ENCODE measurements at places on chromosomes 3 and 15.
A peak's percentile ranks its signal among the peaks of the same experiment; 100 is the strongest.

DNA sequence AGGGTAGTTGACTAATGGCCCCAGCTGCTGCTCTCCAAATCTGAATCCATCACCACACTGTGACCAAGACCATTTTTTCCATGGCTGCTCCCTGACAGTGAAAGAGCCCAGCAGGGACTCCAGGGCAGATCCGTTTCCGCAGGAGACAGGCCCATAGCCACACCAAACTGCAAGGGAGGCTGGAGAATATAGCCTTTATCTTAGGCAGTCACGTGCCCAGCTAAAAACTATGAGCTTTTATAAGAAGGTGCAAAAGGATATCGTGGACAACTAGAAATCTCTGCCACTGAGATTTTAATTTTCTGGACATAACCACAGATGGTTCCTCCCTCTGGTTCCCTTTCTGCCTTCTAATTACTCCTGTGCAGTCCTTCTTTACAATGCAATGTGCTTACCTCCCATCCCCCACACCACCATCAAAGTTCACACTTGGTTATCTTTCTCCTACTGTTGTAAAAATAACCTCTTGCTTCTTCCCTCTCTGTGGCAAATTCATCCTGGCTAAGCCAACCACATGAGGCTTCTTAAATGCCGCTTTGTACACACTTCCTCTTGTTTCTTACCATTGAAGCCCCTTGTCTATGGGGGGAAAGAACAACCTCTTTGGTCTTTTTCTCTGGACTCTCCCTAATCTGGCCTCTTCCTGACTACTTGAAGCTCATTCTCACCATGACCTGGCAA, 233.7 kb downstream of the SHQ1 start:
- no peak for DNase-seq

DNA sequence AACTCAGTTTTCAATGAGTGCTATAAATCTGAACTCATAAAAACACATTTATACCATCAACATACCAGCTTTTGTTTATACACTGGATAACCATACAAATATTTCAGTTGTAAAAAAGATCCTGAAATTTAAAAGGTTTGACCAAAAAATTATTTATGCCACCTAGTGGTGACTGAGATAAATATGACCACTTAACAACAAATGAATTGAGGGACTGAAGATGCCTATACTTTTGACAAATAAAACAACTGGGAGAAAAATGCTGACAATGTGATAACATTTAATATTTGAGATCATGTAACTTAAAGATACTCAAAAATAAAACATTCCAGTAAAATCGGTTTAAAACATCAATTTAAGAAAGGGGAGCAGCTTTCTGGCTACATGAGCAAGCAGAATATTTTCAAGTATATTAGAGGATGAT, 30.4 kb downstream of the ATG3 start:
- DNase-seq = peak; percentile 6

- DNase-seq = no peak
Observed at GRCh38 chr3:181712553-181713279, 991 bp downstream of the SOX2 start.

- no peak for DNase-seq
Observed at GRCh38 chr3:151135541-151136337, 50.3 kb downstream of the MED12L start.

- no peak for DNase-seq
Observed at GRCh38 chr3:61637088-61638051, 76.0 kb downstream of the PTPRG start.

DNA sequence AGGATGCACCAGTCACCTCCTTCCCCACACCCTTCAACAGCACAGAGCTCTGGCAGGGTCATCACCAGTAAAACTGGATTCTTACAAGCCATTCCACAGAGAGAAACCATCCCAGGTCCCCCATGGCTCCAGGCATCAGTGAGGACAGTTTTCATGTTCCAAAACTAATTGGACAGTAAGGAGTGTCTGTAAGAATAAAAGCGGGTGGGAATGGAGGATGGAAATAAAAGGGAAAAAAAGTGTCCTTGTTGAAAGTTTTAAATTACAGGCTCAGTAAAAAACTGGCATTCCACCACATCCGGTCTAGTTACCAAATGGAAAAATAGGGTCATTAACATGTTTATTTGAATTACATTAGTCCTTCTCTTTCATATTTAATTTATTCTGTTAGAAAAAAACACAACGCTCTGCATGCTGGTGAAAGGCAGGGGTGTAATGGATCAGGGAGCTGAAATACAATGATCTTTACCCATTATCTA, 117.4 kb downstream of the TIGIT start:
- no peak for DNase-seq

- DNase-seq = no peak
Observed at GRCh38 chr15:28131946-28132345, 32.8 kb upstream of the OCA2 start.

DNA sequence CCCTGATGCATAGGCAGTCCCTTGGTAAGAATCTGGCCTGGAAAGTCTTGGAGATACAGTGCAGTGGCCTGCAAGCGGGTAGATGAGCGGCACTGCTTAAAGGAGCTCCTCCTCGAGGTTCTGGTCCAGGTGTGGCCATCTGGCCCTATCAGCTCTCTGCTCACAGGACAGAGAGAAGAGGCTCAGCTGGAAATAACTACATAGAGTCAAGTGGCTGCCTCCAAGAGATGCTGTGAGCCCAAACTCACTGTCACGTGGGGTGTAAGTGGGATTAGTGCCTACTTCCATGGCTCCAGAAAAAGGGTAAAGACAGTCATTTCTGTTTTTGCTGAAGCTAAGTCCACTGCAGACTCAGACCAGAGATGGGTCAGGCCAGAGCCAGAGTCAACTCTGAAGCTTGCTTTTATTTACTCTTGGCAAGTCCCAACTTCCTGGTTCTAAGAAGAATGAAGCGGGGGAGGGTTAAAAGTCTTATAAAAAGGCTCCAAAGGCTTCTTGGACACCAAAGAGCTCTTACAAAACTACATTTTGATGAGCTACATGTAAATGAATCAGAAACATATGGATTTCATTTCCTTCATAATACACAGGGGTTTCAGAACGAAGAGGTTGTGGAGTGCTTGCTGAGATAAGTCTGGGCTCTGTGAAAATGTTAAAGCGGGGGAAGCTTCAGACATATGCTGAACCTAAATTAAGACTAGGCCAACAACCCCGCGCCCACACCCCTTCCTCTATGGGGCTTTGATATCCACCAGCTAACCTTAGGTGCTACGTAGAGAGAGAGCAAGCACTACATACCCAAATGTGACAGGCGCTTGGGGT, 77.1 kb downstream of the PDZRN3 start:
- peak; percentile 82 for DNase-seq

DNA sequence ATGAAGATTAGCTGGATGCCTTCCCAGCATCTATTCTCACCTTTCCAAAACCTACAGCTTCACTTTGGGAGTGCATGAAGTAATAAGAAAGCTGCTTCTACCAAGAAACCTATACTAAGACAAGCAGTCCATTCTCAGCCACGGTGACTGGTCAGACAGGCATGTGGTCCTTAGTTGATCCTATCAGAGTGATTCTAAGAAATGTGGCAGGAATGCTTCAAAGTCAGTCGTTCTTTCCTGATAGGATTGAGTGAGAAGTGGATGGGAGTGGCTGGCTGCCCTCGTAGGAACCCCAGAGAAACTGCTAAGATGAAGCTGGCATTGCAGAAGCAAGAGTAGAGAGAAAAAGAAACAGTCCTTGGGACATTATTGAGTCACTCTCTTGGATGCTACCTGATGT, 16.6 kb downstream of the FOXB1 start:
- no peak for DNase-seq

DNA sequence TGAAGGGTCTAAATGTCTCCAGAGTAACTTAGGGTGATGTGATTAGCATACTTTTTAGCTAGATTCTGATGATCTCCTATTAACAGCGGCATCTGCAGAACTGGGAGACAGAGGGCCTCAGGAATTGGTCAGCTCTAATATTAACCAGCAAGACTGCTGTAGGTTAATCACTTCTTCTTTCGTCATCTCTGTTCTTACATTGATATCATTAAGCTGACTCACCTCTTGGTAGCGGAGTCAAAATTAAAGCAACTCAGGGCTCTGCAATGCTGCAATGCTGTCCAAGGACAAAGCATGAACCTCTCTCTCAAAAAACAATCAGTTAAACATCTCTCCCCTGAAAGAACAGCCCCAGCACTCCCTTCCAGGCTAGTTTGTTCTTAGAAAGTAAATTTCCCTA, 57.5 kb upstream of the TRA2B start:
- DNase-seq = peak; percentile 55

DNA sequence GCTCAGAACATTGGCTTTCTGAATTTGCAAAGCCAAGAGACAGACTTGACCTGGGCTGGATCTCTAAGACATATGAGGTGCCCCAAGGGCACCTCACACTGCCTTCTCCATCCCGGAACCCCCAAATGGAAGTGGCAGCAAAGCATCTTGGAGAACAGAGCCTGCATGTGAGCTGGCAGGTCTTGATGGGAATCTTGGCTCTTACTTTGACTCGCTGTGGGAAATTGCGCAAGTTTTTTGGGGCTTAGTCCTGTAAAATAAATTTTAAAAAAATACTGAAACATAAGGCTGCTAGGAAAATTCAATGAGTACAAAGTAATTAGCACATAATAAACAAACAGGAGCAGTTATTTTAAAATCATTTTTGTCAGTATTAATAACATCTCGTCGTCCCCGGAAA, 13.7 kb upstream of the SEC22A start:
- DNase-seq = no peak

DNA sequence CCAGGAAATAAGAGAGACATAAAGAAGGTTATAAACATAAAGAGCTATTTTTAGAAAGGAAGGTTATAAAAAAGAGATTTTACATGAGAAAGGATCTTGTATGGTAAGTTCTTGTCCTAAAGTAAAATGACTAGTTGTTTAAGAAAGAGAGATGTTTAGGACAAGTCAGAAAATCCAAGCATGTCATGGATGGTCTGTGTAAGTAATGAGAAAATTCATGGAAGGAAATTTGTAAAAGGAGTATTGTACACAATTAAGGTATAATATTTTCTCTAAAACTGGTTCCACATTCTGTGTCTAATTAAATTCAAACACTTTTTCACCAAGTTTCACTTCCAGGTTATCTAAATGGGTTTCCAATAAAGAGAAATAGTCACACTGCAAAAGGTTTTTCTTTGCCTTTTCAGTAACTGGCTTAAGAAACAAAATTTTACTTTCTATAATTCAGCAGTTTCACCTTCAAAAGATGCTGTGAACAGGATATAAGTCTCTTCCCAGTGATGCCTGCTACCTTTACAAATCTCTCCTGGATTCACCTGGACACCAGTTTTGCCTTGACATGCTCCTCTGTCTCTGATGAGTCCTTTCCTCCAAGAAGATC, 455.7 kb downstream of the ZIC1 start:
- no peak for DNase-seq

- no peak for DNase-seq
Observed at GRCh38 chr3:37029111-37029510, 35.8 kb downstream of the MLH1 start.

DNA sequence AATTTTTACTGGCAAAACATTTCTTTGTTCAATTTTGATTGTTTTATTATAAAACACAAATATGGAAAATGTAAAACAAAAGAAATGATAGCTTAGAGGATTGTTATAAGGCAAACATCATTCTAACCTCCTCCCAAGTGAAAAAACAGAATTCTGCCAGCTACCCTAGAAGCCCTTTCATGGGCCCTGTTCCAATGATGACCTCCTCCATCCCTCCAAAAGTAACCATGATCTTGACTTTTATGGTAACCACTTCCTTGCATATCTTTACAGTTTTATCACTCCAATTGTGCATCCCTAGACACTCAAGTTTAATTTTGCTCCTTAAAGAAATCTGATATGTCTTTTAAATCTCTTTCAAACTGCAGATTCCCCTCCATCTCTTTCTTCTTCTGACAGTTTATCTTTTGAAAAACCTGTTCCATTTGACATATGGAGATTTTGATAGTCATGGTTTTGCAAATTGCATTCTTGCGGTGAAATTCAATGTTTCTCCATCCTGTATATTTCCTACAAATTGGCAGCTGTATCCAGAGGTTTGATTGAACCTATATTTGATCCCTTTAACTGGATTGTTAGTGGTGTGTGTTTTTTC, 27.0 kb upstream of the TNFAIP8L3 start:
- DNase-seq = no peak

GRCh38 chr3:71689291-71689690, 35.9 kb downstream of the EIF4E3 start:
- DNase-seq = no peak

GRCh38 chr3:119408243-119408950, 55.0 kb downstream of the TMEM39A start:
- no peak for DNase-seq

DNA sequence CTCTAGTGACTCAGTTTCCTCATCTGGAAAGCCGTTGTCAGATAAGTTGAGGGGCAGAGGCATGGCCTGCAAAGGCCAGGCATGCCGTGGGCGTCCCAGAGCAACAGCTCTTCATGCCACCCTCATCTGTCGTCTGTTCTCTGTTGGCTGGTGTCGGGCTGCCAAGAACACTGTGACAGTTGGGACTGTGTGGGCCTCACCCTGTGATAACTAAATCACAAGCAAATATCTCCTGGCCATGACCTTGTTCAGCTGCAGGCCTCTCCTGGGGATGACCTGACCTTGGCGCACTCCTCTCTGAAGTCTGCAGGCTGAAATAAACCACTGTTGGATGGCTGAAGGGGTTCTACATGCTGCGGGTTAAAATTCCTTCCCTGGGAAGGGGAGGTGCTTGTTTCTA, 145.9 kb downstream of the SHQ1 start:
- DNase-seq = no peak
